SHP77 treated with DMSO at 0.1 percent for 48 hours (cell line): ENCODE measurements at places on chromosomes 7 and 10.

GRCh38 chr7:16318989-16319915 is 102.1 kb downstream of the CRPPA start:
- no peak for DNase-seq

GRCh38 chr10:74118804-74119203 is 31.8 kb downstream of the AP3M1 start:
- DNase-seq: no peak

DNA sequence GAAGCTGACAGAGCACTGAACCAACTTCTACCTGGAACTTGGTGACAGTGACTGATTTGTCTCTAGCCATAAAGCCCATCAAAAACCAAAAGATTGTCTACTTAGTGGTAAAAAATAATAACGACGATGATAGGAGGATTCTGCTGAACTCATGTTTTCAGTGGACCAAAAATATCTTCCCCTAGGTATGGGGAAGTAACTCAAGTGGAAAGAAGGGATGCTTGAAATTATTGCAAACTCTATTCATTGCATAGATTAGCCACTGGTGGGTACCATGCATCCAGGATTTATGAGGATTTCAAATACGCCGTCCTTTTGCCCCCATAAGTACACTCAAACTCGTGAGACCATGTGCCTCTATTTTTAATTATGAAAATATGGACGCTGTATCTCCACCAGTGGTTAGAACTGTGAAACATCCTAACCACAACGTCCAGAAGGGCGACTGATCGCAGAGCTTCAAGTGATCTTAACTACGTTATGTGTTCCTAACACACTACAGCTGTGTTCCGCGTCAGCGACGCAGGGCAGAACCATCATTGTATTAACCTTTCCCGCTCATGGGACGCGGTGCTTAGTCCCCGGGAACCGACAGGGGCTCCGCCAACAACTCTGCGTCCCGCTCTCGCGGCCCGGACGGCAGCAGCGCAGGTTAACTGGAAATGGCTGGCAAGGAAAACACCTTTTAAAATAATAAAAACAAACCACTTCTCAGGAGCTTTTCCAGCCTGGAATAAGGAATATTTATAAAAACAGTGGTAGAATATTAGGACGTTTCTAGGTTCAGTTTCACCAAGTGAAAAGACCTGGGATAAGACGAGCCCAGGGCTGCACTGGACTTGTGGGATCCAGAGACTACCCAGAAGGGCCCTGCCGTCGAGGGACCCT is 776 bp downstream of the PEX1 start:
- DNase-seq: peak; percentile 40

DNA sequence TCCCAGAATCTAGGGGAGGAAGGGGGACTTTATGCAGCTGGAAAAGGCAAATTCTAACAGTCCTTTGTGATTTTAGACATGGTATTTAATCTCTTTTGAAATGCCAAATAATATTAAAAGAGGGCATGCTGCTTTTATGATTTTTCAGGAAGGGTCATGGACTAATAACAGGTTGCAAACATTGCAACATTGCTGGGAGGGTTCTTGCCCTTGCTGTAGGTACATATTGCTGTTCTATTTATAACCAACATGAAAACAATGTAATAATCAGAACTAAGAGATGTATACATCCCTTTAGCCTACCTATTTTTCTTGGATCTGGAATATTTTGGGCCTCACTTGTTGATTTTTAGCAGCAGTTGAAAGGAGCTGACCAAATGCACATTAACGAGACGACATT is 411.6 kb downstream of the KCNMA1 start:
- no peak for DNase-seq
